ENCODE measurements at places on chromosomes 12 and 14.
A peak's percentile ranks its signal among the peaks of the same experiment; 100 is the strongest.

GRCh38 chr14:60622210-60622916, 26.9 kb downstream of the SIX1 start:
- DNase-seq: peak; percentile 92

GRCh38 chr12:78470354-78471195, 394.0 kb upstream of the SYT1 start:
- DNase-seq: peak; percentile 64

GRCh38 chr12:125983784-125984500, 918.7 kb downstream of the AACS start:
- DNase-seq: no peak

DNA sequence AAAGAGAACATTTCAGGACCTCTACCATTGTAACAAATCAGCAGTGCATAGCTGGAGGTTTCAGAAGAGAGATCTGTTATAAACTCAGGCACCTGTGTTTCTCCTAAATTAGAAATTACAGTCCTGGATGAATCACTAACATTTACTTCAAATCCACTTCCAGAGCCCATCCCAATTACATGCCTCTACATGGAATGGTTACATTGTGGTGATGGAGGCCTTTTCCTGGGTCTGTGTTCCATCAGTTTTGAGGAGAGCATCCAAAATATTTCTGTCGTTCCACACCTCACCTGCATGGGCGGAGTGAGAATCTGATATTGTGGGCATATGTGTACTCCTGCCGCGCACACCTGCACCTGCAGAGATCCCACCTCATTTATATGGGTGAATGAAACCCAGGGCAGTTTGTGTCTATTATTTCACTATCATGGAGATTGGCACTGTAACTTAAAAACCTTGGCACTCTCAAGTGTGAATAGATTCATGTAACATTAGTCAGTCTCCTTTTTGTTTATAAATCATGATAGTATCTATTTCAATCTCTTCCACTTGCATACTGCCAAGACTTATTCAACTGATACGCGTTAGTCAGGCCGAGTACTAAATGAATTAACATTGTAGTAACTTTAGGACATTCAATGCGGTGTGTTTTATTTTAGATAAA, 215.1 kb upstream of the FAR2 start:
- DNase-seq: no peak

- no peak for DNase-seq
Measured at GRCh38 chr12:70719071-70719470, 81.8 kb upstream of the PTPRB start.

DNA sequence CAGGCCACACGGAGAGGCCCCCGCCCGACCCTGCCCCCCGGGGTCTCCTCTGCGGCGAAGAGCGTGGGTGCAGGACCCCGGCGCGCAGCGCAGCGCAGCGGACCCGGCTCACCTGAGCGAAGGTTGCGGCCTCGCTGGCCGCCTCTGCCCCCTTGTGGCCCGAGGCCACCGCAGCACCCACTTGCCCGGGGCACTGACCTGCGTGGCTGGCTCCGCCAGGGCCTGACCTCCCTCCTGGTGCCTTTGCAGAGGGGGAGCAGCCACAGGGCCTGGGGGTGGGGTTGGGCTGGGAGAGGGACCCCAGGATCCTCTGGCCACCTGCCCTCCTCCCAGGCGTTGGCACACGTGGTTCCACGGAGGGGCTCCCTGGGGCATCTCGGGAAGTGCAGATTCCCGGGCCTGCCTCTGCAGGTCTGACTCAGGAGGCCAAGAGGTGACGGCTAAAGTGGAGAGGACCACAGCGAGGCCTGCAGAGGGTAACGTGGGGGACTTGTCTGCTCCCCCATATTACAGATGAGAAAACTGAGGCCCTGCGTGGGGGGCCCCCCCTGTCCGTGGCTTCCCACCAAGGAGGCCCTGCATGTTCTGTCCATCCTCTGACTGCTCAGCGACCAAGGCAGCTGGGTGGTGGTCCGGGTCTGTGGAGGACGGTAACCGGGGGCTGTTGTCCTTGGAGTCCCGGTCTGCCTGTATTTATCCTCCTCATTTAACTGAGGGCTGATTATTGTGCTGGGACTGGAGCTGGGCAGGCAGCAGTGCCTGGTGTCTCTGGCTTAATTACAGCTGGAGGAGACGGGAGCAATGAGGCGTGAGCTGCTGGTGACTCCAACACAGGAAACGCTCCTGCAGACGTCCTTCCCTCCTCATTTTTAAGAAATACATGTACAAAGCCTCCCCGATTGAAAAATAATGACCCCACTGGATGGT, 67.9 kb upstream of the BEGAIN start:
- DNase-seq: no peak

- peak; percentile 87 for DNase-seq
Measured at GRCh38 chr12:42790761-42791151, 201.2 kb upstream of the PRICKLE1 start.

GRCh38 chr14:73895939-73896338, 9.3 kb downstream of the ZNF410 start:
- DNase-seq: no peak

DNA sequence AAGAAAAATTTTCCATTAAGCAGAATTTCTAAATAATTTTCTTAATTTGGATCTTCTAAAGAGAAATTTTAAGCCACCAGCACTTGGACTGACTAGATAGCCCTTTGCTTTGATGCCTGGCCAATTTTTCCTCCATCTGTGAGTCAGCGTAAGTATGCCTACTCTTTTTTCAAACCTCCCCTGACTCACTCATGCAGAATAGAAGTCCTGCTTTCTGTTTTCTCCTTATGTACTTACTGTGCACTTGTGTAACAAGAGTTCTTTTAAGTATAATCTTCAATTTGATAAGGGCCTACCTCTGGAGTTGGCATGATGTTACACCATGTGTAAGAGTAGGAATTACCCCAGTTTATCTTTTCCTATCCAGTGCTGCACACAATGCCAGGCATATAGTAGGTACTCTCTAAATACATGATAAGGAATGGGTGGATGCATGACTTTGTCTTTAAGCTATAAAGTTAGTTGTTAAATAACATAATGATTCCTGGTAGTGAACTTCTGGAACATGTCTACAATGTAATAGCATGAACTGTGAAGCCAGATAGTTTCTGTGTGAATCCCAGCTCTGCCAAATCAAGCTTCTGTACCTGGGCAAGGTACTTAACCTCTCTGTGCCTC, 329.6 kb downstream of the TMTC2 start:
- peak; percentile 87 for DNase-seq

- DNase-seq: no peak
Measured at GRCh38 chr12:8052679-8053078, 13.5 kb downstream of the C3AR1 start.

- no peak for DNase-seq
Measured at GRCh38 chr12:113757221-113758002, 208.7 kb downstream of the RBM19 start.

DNA sequence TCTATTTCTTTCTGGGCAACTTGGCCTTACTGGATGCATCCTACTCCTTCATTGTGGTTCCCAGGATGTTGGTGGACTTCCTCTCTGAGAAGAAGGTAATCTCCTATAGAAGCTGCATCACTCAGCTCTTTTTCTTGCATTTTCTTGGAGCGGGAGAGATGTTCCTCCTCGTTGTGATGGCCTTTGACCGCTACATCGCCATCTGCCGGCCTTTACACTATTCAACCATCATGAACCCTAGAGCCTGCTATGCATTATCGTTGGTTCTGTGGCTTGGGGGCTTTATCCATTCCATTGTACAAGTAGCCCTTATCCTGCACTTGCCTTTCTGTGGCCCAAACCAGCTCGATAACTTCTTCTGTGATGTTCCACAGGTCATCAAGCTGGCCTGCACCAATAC, 5.3 kb downstream of the OR4N5 start:
- no peak for DNase-seq

- DNase-seq: peak; percentile 31
Measured at GRCh38 chr12:123900871-123901376, 71.7 kb downstream of the CCDC92 start.

DNA sequence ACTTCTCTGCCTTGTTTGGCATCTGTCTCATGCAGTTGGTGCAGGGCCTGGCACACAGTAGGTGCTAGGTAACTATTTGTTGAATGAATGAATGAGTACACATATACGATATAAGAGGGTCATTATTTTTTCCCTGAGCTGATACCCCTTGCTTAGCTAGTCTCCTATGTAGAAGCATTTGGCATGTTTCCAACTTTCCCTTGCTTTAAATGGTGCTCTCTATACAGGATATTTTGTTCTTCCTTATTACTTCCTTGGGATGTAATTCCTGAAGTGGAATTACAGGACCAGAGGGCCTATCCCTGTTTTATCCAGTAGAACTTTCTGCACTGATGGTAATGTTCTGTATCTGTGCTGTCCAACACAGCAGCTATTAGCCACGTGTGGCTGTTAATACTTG, 250.1 kb upstream of the PWP1 start:
- DNase-seq: peak; percentile 7

DNA sequence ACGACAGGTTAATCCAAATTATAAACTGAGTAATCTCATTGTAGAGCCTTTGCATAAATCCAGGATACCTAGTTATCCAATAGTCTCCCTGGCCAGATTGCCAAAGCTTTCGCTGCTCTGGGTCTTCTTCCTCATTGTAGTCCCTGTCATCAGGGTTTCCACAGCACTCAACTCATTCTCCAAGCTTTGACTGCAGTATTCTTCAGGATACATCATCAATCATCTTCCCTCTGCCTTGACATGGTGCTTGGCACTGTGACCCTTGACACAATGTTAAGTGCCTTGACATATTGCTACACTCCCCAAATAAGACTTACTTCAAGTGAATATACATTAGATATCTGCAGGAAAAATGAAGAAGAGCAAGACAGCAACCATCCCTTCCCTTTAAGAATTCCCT, 60.1 kb upstream of the RESF1 start:
- no peak for DNase-seq
